Thyroid gland (tissue), 4 donors: ENCODE measurements at places on chromosomes 7 and 10.

DNA sequence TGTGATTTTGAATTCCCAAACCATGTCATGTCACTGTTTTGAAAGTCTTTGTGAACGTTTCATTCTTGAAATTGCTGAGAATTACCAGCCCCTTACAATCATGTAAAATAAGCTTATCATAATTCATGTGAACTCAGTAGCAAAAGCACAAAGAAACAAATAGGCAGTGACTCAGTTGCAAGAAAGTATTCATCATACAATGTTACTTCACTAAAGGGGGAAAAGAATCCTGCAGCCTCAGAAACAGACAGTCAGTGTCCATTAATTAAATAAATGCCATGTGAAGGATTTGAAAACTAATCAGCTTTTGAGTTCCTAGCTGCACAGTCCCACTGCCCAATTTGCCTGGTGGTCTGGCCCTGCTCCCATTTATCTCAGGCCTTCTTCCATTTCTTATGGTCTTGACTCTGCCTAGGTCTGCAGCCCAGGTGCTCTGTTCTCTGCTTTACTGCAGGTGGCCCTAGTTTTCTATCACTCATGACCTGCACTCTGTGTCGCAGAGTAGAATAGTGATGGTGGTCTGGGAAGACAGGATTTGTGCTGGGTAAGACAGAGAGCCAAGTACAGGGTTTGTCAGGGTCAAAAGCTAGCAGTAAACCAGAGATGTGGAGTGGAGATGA is 99.7 kb downstream of the PLCE1 start:
- DNase-seq, result no peak

- no peak for DNase-seq
These were observed 81.7 kb downstream of the HDAC9 start for GRCh38 chr7:18577096-18577771.

DNA sequence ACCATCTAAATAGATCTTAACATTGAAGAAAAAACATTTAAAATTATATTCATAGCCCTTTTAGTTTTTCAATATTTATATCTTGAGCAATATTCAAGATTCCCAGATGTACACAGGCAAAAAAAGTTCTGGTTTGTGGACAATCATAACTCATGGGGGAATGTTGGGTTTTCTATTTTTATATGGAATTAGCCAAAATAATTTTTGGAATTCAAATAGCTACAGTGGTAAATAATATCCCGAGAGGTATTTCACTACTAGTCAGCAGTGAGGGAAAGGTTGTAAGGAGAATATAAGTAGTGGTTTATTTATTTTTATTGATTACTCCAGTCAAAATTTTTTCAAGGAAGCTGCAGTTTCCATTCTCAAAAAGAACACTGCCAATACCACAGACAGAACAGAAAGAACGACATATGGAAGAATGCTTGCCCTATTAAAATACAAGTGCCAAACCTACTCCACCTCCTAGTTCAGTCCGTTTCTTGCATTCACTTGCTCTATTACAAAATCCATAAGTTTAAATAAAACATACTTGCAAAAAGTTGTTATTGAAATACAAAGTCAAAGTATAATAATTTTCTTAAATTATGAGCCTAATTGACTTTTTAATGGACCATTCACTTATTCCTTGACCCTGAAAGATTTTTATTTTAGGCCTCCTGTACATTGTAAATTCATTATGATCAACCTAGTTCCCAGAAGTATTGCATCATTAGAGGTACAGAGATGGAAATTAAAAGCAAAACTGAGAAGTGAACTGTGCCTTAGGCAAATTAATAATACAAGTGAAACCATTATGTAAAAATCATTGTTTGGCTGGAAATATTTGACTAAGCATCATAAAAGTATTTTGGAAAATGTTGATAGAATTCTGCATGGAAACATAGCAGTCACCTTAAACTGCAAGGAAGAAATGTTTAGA is 533.2 kb downstream of the PARD3 start:
- DNase-seq, result no peak

- DNase-seq, result no peak
These were observed 41.1 kb downstream of the SUGCT start for GRCh38 chr7:40175725-40176510.
